WTC11 (cell line): ENCODE measurements at places on chromosomes 2 and 18. TPM values are rescaled to one million over a fixed set of nuclear protein-coding genes. Genes with fewer than 3 reads are reported as not detected.

The PROKR1 gene
- total RNA-seq = 2.6 to 4.4 TPM (median 2.8 TPM) in 3 replicates

The ANKRD62 gene
- not detected in 3 replicates for total RNA-seq

The STK17B gene
- total RNA-seq = 11.2 to 11.8 TPM (median 11.7 TPM) in 3 replicates

The SCN7A gene
- total RNA-seq = 0.14 to 0.32 TPM (median 0.17 TPM) in 3 replicates

The FABP1 gene
- 0.39 to 1.1 TPM (median 0.46 TPM) in 3 replicates for total RNA-seq

The RAB6C gene
- 0.07 to 0.09 TPM (median 0.07 TPM) in 3 replicates for total RNA-seq

The DSC3 gene
- 2.1 to 2.8 TPM (median 2.6 TPM) in 3 replicates for total RNA-seq

The CFC1 gene
- not detected in 3 replicates for total RNA-seq

The IAH1 gene
- total RNA-seq = 14.4 to 18.0 TPM (median 16.5 TPM) in 3 replicates

The UGT1A4 gene
- 0.14 to 0.22 TPM in 2 of 3 replicates, not detected in the other for total RNA-seq

The CCDC178 gene
- 0.20 TPM in 1 of 3 replicates, not detected in the others for total RNA-seq

The IGFBP5 gene
- total RNA-seq = 5.3 to 12.5 TPM (median 6.4 TPM) in 3 replicates

The BIN1 gene
- total RNA-seq = 38.9 to 42.5 TPM (median 41.6 TPM) in 3 replicates

The TTN gene
- 4.5 to 6.3 TPM (median 4.7 TPM) in 3 replicates for total RNA-seq

The PLB1 gene
- 0.27 to 0.44 TPM (median 0.39 TPM) in 3 replicates for total RNA-seq

The ASPRV1 gene
- 0.73 to 1.3 TPM (median 1.1 TPM) in 3 replicates for total RNA-seq

The CERKL gene
- 0.14 to 0.24 TPM in 2 of 3 replicates, not detected in the other for total RNA-seq

The FAP gene
- total RNA-seq = 0.21 TPM in 1 of 3 replicates, not detected in the others

The RNU2-63P gene
- 2.5 to 7.7 TPM (median 5.2 TPM) in 3 replicates for total RNA-seq

The COL6A3 gene
- total RNA-seq = 2.6 to 4.4 TPM (median 3.9 TPM) in 3 replicates

The EVA1A gene
- total RNA-seq = 3.2 to 4.1 TPM (median 3.3 TPM) in 3 replicates

The RIOK3 gene
- 19.4 to 23.6 TPM (median 23.1 TPM) in 3 replicates for total RNA-seq

The CD8B gene
- total RNA-seq = 0.70 to 0.73 TPM (median 0.71 TPM) in 3 replicates

The CHPF gene
- 84.3 to 97.0 TPM (median 84.8 TPM) in 3 replicates for total RNA-seq

The LAMA1 gene
- total RNA-seq = 50.7 to 60.7 TPM (median 58.2 TPM) in 3 replicates

The CEP76 gene
- total RNA-seq = 13.8 to 16.9 TPM (median 14.2 TPM) in 3 replicates

The ANKRD29 gene
- total RNA-seq = 3.3 to 4.9 TPM (median 3.7 TPM) in 3 replicates

The CRYGD gene
- 4.6 to 6.3 TPM (median 5.7 TPM) in 3 replicates for total RNA-seq

The DYNAP gene
- 0.46 to 0.94 TPM (median 0.50 TPM) in 3 replicates for total RNA-seq

The CTNNA2 gene
- total RNA-seq = 3.8 to 6.7 TPM (median 5.7 TPM) in 3 replicates

The VSNL1 gene
- total RNA-seq = 78.4 to 83.6 TPM (median 82.4 TPM) in 3 replicates

The DLX1 gene
- not detected in 3 replicates for total RNA-seq

The MEP1B gene
- total RNA-seq = 0.07 TPM in 1 of 3 replicates, not detected in the others

The GULP1 gene
- 75.1 to 82.1 TPM (median 80.5 TPM) in 3 replicates for total RNA-seq

The OTX1 gene
- total RNA-seq = 0.90 to 1.6 TPM (median 1.2 TPM) in 3 replicates

The PMAIP1 gene
- total RNA-seq = 152 to 162 TPM (median 161 TPM) in 3 replicates

The CYTIP gene
- 0.66 to 1.2 TPM (median 0.89 TPM) in 3 replicates for total RNA-seq

The CREG2 gene
- 1.1 to 1.7 TPM (median 1.6 TPM) in 3 replicates for total RNA-seq

The COX5B gene
- 317 to 346 TPM (median 331 TPM) in 3 replicates for total RNA-seq

The GALNT3 gene
- 19.4 to 20.6 TPM (median 20.5 TPM) in 3 replicates for total RNA-seq

The DPYSL5 gene
- 7.6 to 12.1 TPM (median 9.2 TPM) in 3 replicates for total RNA-seq

The SP140 gene
- 0.16 to 0.66 TPM (median 0.37 TPM) in 3 replicates for total RNA-seq

The LTBP1 gene
- total RNA-seq = 33.4 to 33.8 TPM (median 33.6 TPM) in 3 replicates

The GPR45 gene
- 0.21 TPM in 1 of 3 replicates, not detected in the others for total RNA-seq

The PIEZO2 gene
- 10.7 to 16.9 TPM (median 15.1 TPM) in 3 replicates for total RNA-seq

The FAM228A gene
- total RNA-seq = 0.09 to 0.25 TPM in 2 of 3 replicates, not detected in the other
